Fibroblast of skin of scalp (primary cell): ENCODE measurements at places on chromosomes 5 and 9.
A peak's percentile ranks its signal among the peaks of the same experiment; 100 is the strongest.

DNA sequence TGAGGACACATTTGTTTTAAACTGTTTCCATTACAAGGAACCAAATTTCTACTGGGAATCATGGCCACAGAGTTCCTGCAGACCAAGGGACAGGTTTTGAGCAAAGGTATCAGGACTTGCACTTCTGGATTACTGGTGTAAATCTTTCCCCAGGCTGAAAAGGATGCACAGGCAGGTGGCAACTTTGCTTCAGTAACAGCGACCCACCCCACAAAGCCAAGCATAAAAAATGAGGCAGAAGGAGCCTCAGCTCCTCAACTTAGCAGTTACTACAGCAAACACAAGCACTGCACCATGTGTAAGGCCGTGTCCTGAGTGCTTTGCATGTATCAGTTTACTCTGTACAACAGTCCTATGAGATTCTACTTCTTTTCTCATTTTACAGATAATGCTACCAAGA, 251.9 kb downstream of the EBF1 start:
- DNase-seq, result no peak

DNA sequence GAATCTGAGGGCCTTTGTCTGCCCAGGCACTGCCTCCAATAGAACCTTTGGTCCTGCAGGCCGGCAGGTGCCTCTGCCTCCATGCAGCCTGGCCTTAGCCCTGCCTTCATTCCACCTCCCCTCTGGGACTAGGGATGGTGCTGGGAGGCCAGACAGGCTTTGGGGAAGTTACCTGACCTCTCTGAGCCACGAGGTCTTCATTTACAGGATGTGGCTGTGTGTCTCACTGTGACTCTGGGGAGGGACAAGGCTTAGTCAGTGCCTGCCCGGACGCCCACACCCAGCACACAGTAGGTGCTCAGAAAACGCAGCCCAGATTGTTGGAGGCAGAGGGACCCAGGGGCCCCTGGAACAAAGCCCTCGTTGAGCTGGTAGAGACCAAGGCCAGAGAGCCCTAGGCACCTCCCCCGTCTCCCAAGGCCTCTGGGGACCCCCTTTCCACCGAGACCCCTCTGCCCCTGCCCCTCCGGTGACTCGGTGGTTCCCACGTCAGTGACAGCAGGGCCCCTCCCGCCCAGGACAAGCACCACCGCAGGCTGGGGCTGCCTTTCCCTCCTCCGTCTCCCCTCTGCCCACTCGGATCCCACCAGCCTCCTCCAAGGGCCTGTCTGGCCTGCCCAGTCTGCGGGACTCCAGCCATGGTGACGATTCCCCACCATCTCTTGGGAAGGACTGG, 46.9 kb upstream of the EGFL7 start:
- DNase-seq, result no peak

DNA sequence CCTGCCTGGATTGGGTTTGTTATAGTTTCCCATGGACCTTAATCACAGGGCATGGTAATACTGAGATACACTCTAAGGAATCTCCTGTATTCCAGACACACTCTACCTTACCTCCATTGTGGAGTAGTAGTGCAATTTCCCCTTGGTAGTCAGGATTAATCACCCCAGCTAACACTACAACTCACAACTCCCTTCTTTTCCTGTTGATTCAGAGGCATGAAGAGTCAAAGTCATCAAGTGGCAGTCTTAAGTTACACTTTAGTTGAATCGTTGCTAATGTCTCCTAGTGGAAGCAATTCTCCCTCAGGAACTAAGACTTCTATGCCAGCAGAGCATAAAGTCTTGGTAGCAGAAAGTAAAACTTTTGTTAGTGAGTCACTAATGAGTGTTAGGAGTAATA, 122.7 kb upstream of the APC start:
- no peak for DNase-seq

DNA sequence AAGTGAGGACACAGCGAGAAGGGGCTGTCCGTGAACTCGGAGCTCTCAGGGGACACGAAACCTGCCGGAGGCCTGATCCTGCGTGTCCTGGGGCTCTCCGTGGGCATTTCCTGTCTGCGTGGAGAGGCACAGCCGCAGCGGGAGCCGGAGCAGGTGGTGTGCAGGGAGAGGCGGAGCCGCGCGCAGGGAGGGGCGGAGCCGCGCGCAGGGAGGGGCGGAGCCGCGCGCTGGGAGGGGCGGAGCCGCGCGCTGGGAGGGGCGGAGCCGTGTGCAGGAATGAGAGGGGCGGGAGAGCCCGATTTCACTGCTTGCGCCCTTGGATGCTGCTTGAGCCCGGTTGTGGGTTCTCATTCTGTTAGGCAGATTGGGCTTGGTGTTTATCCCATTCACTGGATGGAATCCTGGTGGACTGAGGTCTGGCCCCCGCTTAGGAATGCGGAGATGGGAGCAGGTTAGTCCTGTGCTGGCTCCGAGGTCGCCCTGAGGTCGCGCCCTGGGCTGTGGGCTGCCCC, 26.7 kb downstream of the NDUFS6 start:
- no peak for DNase-seq

DNA sequence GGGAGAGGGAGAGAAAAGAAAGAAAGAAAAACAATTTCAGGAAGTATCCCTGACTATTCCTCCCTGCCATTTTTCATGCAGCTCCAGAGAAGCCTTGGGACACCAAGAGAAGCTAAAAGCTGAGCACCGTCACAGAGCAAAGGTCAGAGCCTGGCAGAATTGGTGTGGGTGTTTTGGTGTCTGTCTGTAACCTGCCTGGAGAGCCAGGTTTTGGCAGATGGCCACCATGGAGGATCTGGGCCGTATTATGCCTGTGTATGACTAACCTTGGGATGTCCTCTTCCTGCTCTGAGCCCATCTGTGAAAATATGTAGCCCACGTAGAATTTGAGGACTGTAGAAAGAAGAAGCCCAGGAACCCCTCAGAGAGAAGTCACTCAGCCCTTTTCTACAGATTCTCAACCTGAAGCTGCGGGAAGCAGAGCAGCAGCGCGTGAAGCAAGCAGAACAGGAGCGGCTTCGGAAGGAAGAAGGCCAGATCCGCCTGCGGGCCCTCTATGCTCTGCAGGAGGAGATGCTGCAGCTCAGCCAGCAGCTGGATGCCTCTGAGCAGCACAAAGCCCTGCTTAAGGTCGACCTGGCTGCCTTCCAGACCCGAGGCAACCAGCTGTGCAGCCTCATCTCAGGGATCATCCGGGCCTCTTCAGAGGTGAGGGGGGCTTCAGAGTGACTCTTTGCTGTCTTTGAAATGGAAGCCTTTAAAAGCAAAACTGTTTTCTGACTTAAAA, 18.8 kb downstream of the GLE1 start:
- peak; percentile 40 for DNase-seq
